Ovary (tissue), 10 donors: ENCODE measurements at places on chromosomes 11 and 22. TPM values are rescaled to one million over a fixed set of nuclear protein-coding genes. Genes with fewer than 3 reads are reported as not detected.

The VWCE gene
- 24.9 TPM for total RNA-seq

The EFCAB6 gene
- total RNA-seq: 7.2 TPM

The SEC14L2 gene
- 11.8 TPM for total RNA-seq

The TMPRSS4 gene
- 2.3 TPM for total RNA-seq

The SNX15 gene
- total RNA-seq: 14.3 TPM

The SHANK2 gene
- 2.8 TPM for total RNA-seq

The LAYN gene
- total RNA-seq: 45.7 TPM

The SCGB1C1 gene
- not detected for total RNA-seq

The LRRC74B gene
- not detected for total RNA-seq

The OR51B2 gene
- 0.35 TPM for total RNA-seq

The BTG4 gene
- not detected for total RNA-seq

The CELSR1 gene
- total RNA-seq: 4.1 TPM

The MYBPC3 gene
- not detected for total RNA-seq

The ALG9 gene
- total RNA-seq: 29.2 TPM

The MUC2 gene
- total RNA-seq: 0.10 TPM

The PHF21A gene
- 65.9 TPM for total RNA-seq

The ATF4 gene
- 222 TPM for total RNA-seq

The UCP2 gene
- total RNA-seq: 86.9 TPM

The HTR3B gene
- not detected for total RNA-seq

The MS4A7 gene
- total RNA-seq: 10.7 TPM

The DRD4 gene
- 1.6 TPM for total RNA-seq

The OR51E2 gene
- total RNA-seq: 0.18 TPM

The GAS2 gene
- 3.0 TPM for total RNA-seq

The OR8I2 gene
- total RNA-seq: not detected

The MYOD1 gene
- total RNA-seq: not detected

The TRIM34 gene
- 6.1 TPM for total RNA-seq

The ADAMTS8 gene
- 0.24 TPM for total RNA-seq

The COMT gene
- 194 TPM for total RNA-seq

The CD44 gene
- 22.6 TPM for total RNA-seq

The MS4A6E gene
- total RNA-seq: not detected

The KCNJ1 gene
- not detected for total RNA-seq

The HORMAD2 gene
- total RNA-seq: not detected

The DEUP1 gene
- total RNA-seq: not detected

The TP53I11 gene
- total RNA-seq: 51.9 TPM

The APOA1 gene
- total RNA-seq: 6.4 TPM

The OR8D4 gene
- not detected for total RNA-seq

The KIF18A gene
- not detected for total RNA-seq

The MOV10L1 gene
- 0.94 TPM for total RNA-seq

The OR10D3 gene
- total RNA-seq: not detected

The PDE2A gene
- 28.8 TPM for total RNA-seq

The MB gene
- 3.0 TPM for total RNA-seq

The OR4A5 gene
- not detected for total RNA-seq

The CHRDL2 gene
- total RNA-seq: not detected

The TRIM5 gene
- total RNA-seq: 24.5 TPM

The DDX25 gene
- total RNA-seq: 0.42 TPM

The TMEM25 gene
- 22.1 TPM for total RNA-seq

The OR52H1 gene
- 0.43 TPM for total RNA-seq

The DNAJB13 gene
- total RNA-seq: 3.4 TPM
